Right lobe of liver (tissue), 6 donors: ENCODE measurements at places on chromosomes 3 and 15.

GRCh38 chr15:45863881-45864580 is 229.2 kb downstream of the SQOR start:
- DNase-seq = no peak

GRCh38 chr3:62375655-62376453 is 2.5 kb upstream of the FEZF2 start:
- no peak for DNase-seq

GRCh38 chr3:157956176-157956575 is 150.0 kb downstream of the SHOX2 start:
- no peak for DNase-seq

DNA sequence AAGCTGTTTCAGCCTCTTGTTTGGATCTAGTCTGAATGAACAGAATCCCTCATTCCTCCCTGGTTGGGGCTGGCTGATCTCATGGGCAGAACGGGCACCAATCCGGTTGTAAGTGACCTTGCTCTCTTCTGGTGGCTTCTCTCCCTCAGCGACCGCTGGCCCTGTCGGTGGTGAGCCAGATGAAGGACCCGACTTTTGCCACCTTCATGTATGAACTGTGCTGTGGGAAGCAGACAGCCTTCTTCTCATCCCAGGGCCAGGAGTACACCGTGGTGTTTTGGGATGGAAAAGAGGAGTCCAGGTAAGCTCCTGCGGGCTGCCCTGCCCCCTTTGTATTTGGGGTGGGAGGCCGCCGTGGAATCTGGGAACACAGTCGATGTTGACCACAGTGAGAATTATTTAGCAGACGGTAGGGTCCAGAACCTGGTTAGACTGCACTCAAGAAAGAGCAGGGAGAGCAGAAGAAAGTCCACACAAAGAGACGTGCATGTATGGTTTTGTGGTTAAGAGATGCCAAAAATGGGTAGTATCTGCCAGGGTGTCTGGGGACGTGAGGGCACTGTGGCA is 138.8 kb downstream of the LRRK1 start:
- no peak for DNase-seq

DNA sequence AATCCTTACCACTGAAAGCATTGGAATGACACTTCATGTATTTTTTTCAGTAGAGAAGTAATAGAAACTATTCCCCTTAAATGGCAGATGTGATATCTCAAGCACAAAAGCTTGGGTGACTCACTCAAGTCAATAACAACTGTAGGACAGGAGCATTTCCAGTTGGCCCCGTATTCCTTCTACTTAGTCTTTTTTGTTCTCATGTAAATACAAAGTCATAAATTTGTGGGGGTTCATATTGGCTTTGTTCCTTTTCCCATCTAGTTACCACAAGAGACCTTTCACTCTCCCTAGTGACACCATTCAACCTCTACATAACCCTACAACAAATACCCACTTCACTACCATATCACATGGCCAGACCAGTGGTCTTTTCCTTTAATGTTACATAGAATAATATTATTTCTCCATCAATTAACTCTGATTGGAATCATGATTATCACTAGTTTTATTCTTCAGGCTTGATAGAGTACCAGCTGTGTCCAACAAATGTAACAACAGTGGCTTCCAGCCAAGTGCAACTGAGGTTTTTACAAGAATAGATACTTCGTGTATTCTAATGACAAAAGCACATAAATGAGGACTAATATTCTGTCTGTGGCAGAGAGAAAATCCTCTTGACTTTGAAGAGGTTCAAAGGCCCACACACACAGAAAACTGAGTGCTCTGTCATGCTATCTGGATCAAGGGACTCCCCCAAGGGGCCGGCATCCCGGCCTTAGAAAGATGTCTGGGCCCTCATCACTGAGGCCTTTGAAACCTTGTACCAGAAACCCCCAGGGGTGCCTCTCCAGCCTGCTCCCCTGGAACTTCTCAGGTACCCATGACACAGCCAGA is 94.0 kb upstream of the THBS1 start:
- DNase-seq = no peak

- DNase-seq = no peak
Measured at GRCh38 chr3:115996420-115997108, 373.3 kb downstream of the GAP43 start.
